ENCODE measurements at places on chromosomes 12 and 14.

- DNase-seq: no peak
Measured at GRCh38 chr14:29925736-29926135, 1.9 kb downstream of the PRKD1 start.

- DNase-seq: no peak
Measured at GRCh38 chr14:24067133-24068082, 4.0 kb upstream of the CPNE6 start.

GRCh38 chr12:79988368-79988767 is 53.5 kb upstream of the PPP1R12A start:
- DNase-seq: peak; percentile 57

DNA sequence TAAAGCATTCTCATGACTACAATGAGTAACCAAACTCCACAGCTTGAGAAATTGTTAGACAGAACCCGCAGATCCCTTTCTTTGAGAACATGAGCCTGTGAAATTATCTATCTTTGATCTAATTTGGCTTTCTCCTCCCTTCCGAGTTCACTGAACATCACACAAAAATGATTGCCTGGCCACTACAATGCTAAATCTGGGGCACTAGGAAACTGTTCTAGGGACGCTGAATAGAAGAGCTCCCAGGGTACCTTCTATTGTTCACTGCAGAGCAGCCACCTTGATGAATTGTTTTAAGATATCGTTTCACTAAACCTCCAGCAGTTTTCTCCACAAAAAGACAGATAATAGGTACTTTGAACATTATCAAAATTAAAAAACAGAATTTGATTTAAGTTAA is 47.5 kb downstream of the SINHCAF start:
- no peak for DNase-seq

GRCh38 chr14:28875934-28876571 is 109.5 kb downstream of the FOXG1 start:
- DNase-seq: no peak

DNA sequence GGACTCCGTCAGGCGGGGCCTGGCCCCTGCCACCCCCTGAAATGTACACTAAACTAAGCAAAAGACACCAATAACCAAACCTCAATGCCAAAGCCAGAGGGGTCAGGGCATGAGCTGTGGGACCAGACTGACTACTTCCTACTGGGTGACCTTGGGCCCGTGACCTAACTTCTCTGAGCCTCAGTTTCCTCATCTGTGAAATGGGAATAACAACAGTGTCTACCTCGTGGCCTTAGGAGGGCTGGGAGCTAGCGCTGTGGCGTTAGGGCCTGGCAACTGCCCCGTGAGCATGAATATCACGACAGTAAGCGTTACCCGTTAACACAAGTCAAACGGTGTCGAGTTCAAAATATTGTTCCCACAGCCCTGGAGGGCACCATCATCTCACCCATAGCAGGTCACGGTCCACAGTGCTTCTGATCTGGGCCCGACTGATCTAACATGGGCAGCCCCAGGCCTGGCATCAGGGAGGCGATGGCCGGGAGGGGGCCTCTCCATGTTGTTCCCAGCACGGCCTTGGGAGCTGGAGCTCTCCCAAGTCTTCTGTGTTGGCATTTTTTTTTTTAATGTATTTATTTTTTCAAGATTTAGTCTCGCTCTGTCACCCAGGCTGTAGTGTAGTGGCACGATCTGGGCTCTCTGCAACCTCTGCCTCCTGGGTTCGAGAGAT is 52.2 kb downstream of the TESC start:
- no peak for DNase-seq

- DNase-seq: no peak
Measured at GRCh38 chr14:55220230-55220629, 28.8 kb upstream of the DLGAP5 start.

DNA sequence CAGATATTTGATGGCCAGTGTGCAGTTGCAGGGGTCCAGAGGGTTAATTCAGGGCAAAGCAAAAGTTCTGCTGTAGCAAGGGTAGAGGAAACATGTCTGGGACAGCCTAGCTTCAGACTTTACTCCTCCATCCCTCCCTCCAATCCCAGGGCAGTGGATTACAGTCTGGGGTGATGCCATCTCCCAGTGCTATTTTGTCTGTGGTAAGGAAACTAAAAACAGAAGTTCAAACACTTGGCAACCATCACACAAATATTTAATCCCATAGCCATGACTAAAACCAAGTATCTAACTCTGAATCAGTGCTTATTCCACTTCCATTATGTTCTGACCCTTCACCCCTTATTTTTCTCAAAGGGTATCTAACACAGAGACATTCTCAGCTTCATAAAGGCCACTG is 61.8 kb downstream of the PIK3C2G start:
- peak; percentile 44 for DNase-seq

- no peak for DNase-seq
Measured at GRCh38 chr14:105745433-105746123, 219.2 kb downstream of the TMEM121 start.

- DNase-seq: peak; percentile 91
Measured at GRCh38 chr12:109462868-109463692, 14.0 kb downstream of the KCTD10 start.

DNA sequence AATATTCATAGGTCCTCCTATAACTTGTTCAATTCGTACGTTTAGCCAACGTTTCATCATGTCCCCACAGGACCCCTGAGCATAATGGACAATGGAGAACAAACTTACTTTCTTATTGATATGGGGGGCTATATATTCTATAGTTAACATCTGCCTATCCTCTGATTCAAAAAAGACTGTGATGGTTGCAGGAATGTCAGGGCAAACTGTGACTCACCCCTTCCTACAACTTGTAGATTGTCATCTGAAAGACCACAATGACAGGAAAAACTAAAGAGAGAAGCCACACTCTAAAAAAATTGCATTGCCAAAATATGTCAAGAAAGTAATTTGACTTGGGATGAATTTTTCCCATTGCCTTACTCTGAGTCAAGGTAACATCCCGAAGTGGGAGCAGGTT is 50.8 kb downstream of the CATSPERB start:
- DNase-seq: no peak

GRCh38 chr12:128138125-128138524 is 128.8 kb upstream of the TMEM132C start:
- DNase-seq: no peak

GRCh38 chr14:89956661-89957009 is 908 bp downstream of the TDP1 start:
- DNase-seq: no peak

GRCh38 chr12:116933091-116933490 is 22.3 kb downstream of the FBXW8 start:
- DNase-seq: no peak

- DNase-seq: no peak
Measured at GRCh38 chr12:57210926-57211692, 5.5 kb upstream of the NXPH4 start.

DNA sequence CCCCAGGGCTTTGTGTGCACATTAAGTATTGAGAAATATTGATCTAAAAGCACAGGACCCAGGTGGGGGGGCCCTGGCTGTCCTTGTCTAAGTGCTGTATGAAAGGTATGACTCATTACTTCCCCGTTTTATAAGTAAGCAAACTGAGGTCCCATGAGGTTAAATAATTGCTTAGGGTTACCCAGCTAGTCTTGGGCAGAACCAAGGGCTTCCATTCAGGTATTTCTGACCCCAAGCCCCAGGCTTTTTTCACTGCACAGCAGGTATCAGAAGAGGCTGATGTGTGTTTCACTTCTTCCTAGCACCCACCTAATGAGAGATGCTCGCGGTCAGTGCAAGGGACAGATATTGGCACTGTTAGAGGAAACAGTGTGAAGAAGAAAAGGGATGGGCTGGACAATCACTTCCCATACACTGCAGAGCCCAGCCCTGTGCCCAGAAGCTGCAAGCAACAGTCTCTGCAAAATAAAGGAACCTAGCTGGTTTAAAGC is 4.7 kb upstream of the TC2N start:
- DNase-seq: no peak

DNA sequence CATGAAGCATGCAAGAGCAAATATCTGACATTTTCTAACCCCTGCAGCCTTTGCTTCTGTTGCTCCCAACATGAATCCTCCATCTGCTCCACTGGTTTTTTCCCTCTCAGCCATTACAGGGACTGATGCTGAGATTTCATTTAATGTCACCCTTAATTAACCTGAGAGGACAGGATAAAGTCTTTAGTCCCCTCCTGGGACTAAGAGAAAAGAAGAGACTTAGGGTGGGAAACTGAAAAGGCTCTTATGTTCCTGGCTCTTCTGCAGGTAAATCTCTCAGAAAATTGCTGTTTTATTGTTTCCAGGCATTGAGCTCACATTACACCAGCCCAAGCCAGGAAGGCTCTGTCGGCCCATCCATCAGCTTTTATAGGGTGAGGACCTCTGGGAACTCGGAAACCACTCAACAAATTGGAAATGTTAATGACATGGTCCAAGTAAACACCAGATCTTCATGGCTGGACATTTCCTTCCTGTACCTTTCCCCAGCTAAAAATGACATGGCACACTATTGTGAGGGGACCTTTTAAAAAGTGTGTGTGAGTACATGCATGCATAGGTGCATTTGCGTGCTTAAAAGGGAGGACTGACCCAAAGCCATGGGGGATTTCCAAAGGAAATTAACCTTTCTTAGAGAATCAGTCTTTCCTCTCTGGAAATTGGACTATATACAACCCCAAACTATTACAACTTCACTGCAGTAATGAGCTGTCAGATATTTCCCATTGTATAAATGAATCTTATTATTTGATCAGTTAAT is 408.1 kb upstream of the TMTC1 start:
- no peak for DNase-seq

GRCh38 chr14:99875421-99875820 is 82.2 kb downstream of the EML1 start:
- no peak for DNase-seq

DNA sequence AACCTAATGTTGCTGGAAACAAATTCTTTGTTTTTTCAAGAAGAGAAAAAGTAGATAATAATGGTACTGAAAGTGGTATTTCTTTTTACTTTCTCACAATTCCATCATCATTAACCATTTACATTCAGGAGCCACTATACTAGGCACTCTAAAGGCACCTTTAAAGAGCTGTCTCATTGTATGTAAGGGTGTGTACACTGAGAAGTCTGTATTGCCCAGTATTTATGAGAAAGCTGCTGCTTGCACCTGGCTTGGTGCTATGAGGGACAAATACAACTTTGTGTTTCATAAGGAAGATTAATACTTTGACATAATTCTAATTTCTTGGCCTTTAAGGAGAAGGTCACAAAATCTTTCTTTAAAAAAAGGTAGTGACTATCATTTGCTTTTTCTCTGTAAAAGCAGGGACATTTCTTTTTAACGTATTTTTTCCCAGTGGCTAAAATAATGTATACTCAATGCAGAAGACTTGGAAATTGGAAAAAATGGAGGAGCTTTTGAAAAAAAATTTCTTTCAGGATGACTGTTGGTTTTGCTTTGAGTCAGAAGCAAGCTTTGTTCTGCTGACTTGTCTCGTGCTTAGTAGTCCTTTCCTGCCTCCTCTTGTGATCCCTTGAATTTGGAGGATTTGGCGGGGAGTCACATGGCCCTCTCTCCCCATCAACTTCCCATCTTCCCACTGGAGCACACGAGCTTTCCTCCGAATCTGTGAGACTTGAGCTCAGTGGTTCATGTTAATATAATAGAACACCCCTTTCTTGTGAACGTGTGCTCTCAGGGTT is 50.1 kb downstream of the RASSF3 start:
- no peak for DNase-seq

DNA sequence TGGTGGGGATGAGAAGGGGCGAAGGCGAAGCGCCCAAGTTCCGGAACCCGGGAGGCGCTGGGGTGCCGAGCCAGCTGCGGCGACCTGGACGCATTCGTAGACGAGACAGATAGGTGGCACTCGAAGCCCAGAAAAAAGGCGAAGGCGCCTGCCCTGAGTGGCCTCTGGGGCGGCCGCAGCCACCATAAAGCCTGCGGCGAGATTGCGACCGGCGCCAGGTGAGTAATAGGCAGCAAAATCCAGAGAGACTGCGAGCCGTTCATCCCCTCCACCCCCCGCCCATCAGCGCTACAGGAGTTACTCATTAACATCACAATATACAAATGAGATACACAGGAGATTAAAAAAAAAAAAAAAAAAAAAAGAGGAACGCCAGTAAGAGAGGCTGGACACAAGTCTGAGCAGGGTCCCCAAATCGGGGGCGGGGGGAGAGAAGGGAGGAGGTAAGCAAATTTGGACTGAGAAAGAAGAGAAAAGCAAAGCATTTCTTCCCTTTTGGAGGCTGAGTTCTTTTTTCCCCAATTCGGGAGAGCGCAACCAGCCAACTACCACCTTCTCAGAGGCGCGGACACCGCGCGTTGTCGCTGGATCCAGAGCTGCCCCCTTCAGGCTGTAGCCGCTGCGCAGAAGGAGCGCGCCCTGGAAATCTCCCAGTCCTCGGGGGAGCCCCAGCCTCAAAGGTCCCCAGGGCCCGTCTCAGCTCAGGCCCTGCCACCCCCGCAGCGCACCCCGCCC is 15.7 kb downstream of the TBX3 start:
- DNase-seq: peak; percentile 90
